ENCODE measurements at places on chromosomes 7 and 10.

GRCh38 chr7:16667355-16667754 lies 21.4 kb downstream of the BZW2 start:
- no peak for DNase-seq

GRCh38 chr7:50610521-50611277 lies 45.5 kb upstream of the DDC start:
- DNase-seq: no peak

DNA sequence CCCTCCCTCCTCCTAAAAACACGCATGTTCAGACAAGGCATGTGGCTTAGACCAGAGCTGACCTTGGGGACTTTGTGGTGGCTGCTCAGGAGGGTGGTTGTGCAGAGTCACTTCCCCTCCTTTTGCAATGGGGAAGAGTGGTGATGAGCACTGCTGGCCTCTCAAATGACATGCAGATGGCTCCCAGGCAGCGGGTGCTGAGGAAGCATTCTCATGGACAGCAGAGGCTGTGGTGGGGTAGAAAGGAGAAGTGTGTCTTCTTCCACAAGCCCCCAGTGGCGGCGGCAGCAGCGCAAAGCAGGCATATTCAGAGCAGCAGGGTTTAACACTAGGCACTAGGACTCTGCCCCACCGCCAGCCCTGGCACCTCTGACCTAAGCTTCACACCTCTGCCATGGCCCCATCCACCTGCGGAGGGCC lies 105.9 kb upstream of the ANLN start:
- no peak for DNase-seq

DNA sequence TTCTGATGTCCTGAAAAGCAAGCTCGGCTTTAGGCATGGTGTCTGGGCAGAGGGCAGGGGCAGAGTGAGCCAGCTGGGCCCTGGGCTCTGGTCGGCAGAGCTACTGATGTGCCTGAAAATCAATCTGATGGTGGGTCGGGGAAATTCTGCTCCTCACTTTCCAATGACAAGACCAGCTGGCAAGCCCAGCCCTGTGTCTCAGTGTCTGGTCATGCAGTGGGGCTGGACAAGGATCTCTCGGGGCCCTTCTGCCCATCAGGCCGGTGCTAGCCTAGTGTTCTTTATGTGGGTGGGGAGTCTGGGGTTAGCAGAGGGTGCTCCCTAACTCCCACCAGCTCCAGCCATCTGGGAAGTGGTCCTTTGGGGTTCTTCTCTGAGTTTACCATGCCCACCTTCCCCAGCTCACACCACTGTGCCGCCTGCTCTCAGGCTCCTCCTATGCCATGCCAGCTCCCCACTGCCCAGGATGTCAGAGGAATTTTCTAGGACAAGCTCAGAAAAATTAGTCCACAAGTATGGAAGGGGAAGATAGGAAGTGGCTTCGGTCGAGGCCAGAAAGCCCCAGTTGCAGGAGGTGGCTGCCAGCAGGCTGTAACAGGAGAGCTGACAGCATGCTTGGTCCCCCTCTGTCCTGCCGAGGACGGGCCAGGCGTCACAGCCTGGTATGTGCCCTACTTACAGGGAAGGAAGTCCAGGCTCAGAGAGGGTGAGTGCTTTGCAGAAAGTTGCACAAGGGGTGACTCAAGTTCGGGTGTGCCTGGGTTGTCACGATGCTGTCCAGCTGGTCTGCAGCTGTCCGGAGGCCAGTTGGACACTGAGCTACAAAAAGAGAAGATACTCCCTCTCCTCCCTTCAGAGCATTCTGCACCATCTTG lies 135.2 kb downstream of the ADCY1 start:
- DNase-seq: no peak

GRCh38 chr10:121661451-121661851 lies 63.2 kb upstream of the FGFR2 start:
- DNase-seq: no peak

- no peak for DNase-seq
Observed at GRCh38 chr10:63539994-63540393, 18.8 kb downstream of the REEP3 start.

DNA sequence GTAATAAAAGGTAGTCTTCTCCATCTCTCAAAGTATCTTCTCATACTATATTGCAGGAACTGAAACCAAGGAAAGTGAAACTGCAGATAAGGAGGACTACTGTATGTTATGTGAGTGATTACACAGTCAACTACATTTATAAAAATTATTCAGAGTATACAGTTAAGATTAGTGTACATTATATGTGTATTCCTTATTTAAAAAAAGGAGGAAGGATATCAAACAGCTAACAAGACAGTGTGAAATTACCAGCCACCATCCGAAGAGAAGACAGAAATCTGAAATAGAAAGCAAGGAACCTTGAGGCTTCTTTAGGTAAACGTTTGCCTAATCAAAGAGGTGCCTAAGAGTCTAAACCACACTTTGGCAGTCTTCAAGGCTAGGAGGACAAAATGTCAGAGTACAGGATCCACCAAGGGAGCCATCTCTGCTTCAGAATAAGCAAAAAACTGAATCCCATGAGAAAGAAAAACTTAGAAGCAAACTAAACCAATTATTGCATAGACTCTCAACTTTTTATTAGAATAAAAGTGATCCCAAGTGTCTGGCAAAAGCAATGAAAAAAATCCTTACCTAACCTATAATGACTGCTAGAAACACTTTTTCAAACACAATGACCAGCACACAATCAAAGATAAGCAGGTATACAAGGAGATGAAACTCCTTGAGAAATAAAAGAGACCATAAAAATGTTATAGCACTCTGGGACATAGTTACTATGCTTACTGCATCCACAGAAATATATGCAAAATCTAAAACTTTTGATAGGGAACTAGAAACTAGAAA lies 6.4 kb downstream of the USP6NL start:
- no peak for DNase-seq

GRCh38 chr10:3678629-3679227 lies 106.3 kb downstream of the KLF6 start:
- DNase-seq: no peak

DNA sequence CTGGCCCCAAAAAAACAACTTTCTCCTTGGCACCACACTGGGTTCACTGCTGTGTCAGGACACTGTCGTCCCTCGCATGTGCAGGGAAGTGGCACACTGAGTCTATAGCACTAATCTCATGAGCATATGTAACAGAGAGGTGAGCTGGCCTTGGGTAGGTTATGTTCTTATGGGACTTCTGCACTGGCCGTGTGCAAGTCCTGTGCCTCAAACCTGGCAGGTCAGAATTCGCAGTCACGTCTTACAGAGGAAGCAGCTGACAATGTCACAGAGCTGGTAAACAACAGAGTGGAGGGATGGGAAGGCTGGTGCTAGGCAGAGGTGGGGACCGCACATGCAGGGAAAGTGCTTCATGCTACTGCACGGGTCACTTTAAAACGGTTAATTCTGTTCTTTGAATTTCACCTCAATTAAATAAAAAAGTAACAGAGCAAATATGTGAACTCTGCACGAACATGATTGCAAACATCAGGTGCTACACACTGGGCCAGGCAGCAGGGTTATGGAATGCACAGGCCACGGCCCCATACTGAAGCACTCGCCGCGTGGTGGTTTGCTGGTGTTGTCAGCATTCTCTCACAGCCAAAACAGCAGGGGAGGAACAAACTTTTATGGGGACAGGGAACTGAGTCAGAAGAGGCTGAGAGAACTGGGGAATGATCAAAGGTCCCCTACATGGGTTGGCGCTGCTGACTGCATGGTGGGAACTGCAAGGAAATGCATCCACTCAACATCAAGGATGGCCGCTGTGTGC lies 54.2 kb downstream of the VOPP1 start:
- no peak for DNase-seq

DNA sequence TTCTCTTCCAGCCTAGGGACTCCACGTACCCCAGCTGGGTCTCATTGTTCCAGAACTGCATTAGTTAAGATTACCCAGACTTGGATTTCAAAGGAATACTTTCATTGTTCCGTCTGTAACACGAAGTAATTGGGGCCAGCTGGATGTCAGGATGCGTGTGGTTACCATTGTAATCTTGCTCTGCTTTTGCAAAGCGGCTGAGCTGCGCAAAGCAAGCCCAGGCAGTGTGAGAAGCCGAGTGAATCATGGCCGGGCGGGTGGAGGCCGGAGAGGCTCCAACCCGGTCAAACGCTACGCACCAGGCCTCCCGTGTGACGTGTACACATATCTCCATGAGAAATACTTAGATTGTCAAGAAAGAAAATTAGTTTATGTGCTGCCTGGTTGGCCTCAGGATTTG lies 21.0 kb downstream of the LRRC17 start:
- no peak for DNase-seq

GRCh38 chr10:7206412-7207100 lies 204.3 kb downstream of the SFMBT2 start:
- DNase-seq: no peak

DNA sequence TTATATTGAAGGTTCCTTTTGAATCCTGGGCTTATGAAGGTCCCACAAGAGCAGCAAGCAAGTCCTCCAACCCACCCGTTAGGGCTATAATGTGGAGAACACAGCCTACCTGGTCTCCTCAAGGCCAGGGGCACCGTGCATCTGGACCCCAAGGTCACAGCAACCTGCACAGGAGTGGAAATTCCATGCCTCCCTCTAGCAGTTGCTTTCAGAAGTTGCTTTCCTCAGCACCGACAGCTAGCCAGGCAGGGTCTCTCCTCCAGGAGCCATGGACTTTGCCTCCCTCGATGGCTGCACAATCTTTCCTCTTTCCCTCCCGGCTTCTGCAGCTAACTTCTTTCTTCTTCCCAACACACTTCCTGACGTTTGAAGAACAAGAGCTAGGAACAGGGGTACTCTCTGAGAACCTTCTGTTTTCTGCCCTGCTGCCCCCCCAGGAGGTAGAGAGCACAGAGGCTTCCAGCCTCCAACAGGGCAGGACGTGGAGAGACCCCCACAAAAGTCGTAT lies 149.8 kb downstream of the PTPN20 start:
- DNase-seq: no peak

Measured in NCI-H1092 (cell line).